Fibroblast of skin of left quadriceps (primary cell): ENCODE measurements at places on chromosomes 7 and 10.

DNA sequence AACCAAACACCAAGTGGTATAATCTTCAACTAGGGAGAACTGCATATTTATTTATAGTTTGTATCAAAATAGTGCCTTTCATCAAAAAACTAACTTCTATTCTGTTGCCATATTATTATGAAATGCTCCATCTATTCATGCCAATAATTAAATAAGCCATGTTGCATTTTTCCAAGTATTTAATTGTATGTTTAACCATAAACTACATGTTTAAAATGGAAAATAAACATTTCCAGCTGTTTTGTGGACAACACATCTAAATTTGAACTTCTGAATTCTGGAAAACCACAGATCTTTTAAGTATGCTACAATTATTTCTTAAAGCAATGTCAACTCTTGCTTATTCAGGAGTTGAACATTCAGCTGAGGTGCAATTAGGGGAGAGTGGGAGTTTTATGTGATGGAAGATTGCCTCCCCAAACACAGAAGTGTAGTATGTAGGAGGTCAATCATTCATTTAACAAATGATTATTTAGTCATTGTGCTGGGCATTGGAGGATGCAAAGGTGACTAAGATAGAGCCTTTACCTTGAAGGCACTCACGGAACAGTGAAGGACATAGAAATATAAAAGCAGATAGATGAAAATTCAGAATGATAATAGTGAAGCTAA is 80.7 kb upstream of the PPP1R3C start:
- DNase-seq = no peak

GRCh38 chr7:46448478-46448877 is 527.4 kb upstream of the IGFBP3 start:
- DNase-seq = no peak

- DNase-seq = peak; percentile 45
Measured at GRCh38 chr7:55026086-55026790, 7.4 kb downstream of the EGFR start.

DNA sequence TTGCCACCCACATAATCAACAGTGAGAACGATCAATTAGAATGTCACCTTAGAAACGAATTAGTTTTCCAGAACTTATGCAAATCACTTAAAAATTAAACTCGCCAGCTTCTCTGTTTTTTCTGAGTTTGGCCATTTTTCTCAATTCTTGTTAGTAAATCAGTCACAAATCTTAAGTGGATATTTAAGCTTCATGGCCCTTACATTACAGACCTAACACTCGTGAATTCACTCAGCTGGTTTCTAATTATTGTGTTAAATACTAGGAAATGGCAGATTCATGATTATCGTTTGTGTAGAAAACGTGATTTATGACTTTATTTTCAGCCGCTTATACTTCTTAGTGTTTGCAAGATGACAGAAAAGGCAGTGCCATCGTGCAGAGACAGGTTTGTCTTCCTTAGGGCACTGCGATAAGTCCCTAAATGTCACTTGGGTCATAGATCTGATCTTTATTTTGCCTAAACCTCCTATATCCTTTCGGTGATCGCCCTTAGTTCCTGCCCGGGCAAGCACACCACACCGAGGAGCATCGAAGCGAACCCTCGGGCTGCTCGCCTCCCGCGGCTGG is 587 bp upstream of the CELF2 start:
- no peak for DNase-seq

- no peak for DNase-seq
Measured at GRCh38 chr10:133235265-133235855, 2.3 kb upstream of the VENTX start.

DNA sequence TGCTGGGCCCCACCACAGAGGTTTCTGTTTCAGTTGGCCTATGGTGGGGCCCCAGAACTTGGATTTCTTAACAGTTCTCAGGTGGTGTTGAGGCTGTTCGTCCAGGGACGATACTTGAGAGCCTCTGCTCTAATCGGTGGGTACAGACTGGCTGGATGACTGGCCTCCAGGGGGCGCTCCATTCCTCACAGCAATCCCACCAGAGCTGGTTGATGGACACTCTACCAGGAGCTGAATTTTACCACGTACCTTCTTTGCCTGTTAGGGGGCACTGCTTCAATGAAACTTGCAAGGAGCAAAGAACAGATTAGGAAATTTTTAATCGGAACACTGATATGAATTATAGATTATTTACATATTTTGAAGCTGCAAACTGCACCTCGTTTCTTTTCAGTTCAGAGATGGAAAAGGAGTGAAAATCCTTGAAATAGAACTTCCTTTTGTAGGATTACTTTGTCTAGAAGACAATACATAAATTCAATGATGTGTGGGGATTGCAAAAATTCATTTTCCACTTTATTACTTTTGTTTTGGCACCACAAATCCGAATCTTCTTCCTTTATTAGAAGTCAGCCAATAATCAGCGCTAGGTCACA is 44.8 kb downstream of the KBTBD2 start:
- peak; percentile 47 for DNase-seq

DNA sequence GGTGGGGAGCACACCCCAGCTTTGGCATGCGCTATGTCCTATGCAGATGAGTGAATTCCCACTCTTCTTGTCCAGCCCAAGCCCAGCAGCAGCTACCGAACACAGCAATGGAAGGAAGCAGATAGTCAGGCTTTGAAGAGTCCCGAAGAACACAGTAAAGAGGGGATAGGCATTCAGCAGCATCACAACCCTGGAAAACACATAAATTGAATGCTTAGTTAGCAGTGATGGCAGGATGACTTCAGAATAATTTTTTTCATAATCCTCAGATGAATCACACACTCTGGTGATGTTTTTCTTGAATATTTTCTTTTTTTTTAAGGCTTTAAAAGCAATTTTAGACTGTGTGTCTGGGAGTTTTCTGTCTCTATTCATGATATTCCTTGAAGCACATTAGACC is 95.8 kb downstream of the CFAP58 start:
- DNase-seq = peak; percentile 42

DNA sequence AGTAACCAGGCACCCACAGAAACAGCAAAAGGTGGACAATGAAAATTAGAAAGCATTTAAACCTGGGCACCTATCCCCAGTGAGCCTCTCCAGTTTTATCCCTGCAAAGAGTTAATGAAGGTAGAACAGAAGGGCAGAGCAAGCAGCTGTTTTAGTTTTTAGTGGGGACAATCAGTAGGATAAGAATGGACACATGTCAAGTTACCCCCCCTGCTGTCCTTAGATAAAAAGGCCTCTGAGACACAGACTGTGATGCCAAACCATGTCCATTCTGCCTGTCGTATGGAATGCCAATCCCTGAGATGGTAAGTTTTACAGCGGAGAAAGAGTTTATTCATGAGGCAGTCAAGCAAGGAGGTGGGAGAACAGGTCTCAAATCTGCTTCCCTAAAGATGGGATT is 162.6 kb upstream of the AGR3 start:
- DNase-seq = no peak

DNA sequence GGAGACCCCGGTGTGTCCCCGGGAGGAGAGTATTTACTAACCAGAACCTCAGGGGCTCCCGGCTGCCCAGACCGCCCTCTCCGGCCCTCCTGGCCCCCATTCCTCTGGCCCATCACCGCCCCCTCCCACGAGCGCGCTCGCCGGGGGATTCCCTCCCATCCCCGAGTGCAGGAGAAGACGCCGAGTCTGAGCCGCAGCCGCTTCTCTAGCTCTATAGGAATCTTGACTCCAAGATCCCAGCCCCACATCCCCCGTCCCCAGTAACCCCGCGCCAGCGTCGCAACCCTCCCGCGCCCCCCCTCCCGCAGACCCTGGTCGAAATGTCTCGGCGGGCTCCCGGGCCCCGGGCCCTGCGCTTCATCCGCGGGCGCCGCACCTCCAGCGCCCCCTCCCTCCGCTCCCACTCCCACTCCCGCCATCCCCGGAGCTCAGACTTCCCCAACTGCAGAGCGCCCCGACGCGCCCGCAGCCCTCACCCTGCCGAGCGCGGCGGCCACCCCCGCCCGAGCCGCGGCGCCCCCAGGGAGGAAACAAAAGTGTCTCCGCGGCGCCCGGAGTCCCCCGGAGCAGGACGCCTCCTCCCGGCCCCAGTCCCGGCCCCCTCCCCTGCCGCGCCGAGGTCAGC is 541 bp downstream of the ELMO1 start:
- no peak for DNase-seq

DNA sequence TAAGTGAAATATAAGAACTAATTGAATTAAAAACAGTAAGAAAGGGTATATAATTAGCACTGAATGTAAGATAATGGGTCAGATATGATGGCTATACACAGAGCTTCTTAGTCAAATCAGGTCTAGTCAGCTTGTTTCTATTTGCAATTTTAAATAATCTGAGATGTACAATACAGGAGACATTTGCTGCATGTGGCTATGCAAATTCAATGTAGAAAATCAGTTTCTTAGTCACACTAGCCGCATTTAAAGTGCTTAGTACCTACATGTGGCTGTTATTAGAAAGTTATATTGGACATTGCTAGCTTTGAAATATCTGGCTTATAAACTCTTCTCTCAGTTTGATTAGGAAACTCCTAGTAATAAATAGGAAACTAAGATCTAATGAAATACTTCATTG is 25.3 kb downstream of the CCDC7 start:
- DNase-seq = no peak

- DNase-seq = no peak
Measured at GRCh38 chr7:50356212-50356944, 51.9 kb downstream of the IKZF1 start.

DNA sequence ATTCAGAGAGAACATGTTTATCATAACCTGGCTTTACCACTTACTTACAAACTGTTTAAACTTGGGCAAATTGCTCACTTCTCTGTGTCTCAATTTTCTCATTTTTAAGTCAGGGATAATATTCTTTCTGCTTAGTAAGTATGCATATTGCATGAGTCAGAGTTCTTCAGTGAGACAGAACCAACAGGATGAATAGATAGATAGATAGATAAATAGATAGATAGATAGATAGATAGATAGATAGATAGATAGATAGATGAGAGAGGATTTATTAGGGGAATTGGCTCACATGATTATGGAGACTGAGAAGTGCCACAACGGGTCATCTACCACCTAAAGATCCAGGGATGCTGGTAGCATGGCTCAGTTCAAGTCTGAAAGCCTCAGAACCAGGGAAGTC is 15.7 kb upstream of the SMIM30 start:
- no peak for DNase-seq

GRCh38 chr7:44824894-44825526 is 22.9 kb downstream of the H2AZ2 start:
- peak; percentile 9 for DNase-seq

DNA sequence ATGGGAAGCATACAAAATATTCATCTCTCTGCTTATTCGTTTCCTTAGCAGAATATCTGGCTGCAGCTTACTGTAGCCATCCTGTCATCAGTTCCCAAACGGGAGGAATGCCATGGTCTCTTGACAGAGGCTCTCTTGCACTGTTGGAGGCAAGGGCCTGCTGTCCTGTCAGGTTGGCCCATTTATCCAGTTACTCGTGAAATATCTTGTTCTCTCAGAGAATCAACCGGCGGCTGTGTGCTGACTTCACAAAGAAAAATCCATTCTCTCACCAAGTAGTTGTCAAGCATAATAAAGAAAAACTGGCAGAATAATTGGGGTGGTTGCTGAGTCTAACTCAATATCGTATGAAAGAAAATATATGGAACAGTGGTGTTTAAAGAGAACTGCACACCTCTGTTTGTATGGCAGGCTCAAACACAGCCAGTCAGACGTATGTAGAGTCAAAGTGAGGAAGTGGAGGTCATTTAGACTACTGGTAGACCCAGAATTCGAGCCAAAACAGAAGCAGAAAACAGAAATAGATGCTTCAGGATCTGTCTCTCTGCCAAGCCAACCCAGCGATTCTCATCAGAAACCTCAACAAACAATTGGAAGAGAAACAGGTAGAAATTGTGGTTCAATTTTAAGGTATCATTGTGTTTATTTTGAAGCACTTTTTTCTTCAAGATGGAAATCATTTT is 349.2 kb upstream of the PRKCQ start:
- no peak for DNase-seq

GRCh38 chr7:127792528-127793342 is 140.7 kb downstream of the SND1 start:
- DNase-seq = no peak

GRCh38 chr7:155844019-155844453 is 31.8 kb upstream of the SHH start:
- no peak for DNase-seq

DNA sequence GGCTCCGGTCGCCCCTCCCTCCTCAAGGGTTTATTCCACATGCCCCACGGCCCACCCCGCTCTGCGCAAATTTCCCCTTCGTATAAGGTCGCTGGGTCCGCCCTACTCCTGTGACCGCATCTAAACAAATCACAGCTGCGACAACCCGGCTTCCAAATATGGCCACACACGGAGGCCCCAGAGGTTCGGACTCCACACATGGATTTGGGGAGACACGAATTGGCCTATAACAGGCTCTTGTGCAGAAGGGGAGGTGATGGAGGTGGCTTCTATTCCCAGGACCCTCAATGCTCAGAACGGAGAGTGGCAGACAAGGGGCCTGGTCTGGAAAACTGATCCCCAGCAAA is 90.1 kb downstream of the FOXL3 start:
- DNase-seq = no peak

GRCh38 chr7:6279937-6280336 is 7.5 kb upstream of the CYTH3 start:
- no peak for DNase-seq

DNA sequence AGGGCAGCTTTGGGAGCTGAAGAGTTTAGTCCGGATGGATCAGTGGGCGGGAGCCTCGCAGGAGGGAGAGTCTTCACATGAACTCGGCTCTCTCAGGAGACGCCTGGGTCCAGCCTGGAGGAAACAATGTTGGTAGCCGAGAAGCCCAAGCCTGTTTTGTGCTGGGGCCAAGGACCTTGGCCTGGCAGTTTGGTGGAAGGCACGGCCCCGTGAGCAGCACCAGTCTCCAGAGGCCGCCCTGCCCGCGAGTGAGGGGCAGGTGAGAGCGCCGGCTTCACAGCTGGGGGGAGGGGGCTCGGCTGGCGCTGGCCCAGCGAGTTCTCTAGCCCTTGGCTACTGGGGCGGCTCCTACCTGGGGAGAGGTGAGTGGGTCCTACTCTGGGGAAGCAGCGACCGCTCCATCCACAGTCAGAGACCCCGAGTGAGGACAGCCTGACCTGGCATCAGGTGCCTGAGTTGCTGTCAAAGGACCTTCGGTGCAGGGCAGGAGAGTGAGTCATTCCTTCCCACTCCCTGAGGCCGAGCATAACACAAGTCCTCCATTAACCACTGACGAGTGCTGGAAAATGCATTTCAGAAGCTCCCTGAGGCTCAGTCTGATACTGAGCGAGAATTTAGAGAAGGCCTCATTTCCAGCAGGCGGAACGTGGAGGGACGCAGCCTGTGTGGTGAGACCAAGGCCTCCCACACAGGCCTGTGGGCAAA is 89.3 kb upstream of the DIP2C start:
- no peak for DNase-seq

GRCh38 chr7:157769086-157769485 is 432.3 kb downstream of the DNAJB6 start:
- no peak for DNase-seq

GRCh38 chr10:131669838-131670237 is 231.0 kb upstream of the PPP2R2D start:
- no peak for DNase-seq

- no peak for DNase-seq
Measured at GRCh38 chr7:156932006-156932405, 17.5 kb upstream of the NOM1 start.

GRCh38 chr10:19713800-19714525 is 102.3 kb upstream of the PLXDC2 start:
- no peak for DNase-seq

- DNase-seq = peak; percentile 48
Measured at GRCh38 chr10:97731346-97732051, 5.4 kb upstream of the ZFYVE27 start.
